ENCODE measurements at places on chromosomes 1 and 21. TPM values are rescaled to one million over a fixed set of nuclear protein-coding genes. Genes with fewer than 3 reads are reported as not detected.

TMPRSS15 gene
- total RNA-seq, result 0.06 TPM

OR2T33 gene
- total RNA-seq, result not detected

TRIM45 gene
- total RNA-seq, result 1.2 TPM

VWA1 gene
- total RNA-seq, result 1.6 TPM

KIFAP3 gene
- total RNA-seq, result 36.3 TPM

TFF1 gene
- total RNA-seq, result not detected

OR10Z1 gene
- not detected for total RNA-seq

PFDN2 gene
- 64.9 TPM for total RNA-seq

SEMA4A gene
- 6.8 TPM for total RNA-seq

NR1I3 gene
- total RNA-seq, result not detected

CCSAP gene
- total RNA-seq, result 4.6 TPM

AZIN2 gene
- total RNA-seq, result 3.3 TPM

SLC44A5 gene
- total RNA-seq, result 2.1 TPM

SLC1A7 gene
- total RNA-seq, result 0.13 TPM

ITLN1 gene
- not detected for total RNA-seq

CFAP45 gene
- 1.3 TPM for total RNA-seq

NID1 gene
- 49.8 TPM for total RNA-seq

RXFP4 gene
- not detected for total RNA-seq

SLC26A9 gene
- not detected for total RNA-seq

AJAP1 gene
- not detected for total RNA-seq

DCDC2B gene
- total RNA-seq, result not detected

RNU1-4 gene
- total RNA-seq, result 1,390 TPM

MTMR11 gene
- total RNA-seq, result 6.3 TPM

VWA5B1 gene
- not detected for total RNA-seq

LORICRIN gene
- total RNA-seq, result not detected

EPHB2 gene
- 3.2 TPM for total RNA-seq

DNALI1 gene
- 4.4 TPM for total RNA-seq

OR2AJ1 gene
- not detected for total RNA-seq

DIPK1A gene
- 4.5 TPM for total RNA-seq

RAD54L gene
- 1.5 TPM for total RNA-seq

PODN gene
- total RNA-seq, result 7.6 TPM

RNU1-2 gene
- total RNA-seq, result 1,390 TPM

HAX1 gene
- 102 TPM for total RNA-seq

FNDC5 gene
- total RNA-seq, result 1.2 TPM

RGS13 gene
- total RNA-seq, result not detected

IER5 gene
- 13.7 TPM for total RNA-seq

KCNJ10 gene
- not detected for total RNA-seq

CACHD1 gene
- 3.7 TPM for total RNA-seq

CFHR3 gene
- total RNA-seq, result not detected

CHI3L2 gene
- 0.12 TPM for total RNA-seq

PKLR gene
- total RNA-seq, result not detected

ST7L gene
- total RNA-seq, result 13.9 TPM

TMCC2 gene
- 0.53 TPM for total RNA-seq

RPS27 gene
- 1,797 TPM for total RNA-seq

ARMH1 gene
- 0.37 TPM for total RNA-seq

PLA2G2A gene
- total RNA-seq, result not detected

MANEAL gene
- 0.99 TPM for total RNA-seq
